ENCODE measurements at places on chromosomes 4 and X.

DNA sequence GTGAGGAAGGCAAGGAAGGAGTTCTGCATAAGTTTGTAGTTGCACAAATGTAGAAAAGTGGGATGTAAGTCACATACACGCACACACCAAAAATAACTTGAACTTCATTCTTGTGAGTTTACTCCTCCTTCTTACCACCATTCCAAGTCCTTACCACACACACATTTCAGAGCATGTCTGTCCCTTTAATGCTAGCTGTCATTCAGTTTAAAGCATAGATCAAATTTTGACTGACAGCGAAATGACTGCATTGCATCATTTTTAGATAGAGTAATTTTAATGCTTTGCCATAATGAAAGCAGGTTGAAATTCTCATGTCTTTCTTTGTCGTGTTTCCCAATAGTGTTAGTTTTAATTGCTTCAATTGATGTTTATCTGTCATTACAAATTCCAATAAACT lies 629.6 kb upstream of the HTR2C start:
- DNase-seq = no peak

DNA sequence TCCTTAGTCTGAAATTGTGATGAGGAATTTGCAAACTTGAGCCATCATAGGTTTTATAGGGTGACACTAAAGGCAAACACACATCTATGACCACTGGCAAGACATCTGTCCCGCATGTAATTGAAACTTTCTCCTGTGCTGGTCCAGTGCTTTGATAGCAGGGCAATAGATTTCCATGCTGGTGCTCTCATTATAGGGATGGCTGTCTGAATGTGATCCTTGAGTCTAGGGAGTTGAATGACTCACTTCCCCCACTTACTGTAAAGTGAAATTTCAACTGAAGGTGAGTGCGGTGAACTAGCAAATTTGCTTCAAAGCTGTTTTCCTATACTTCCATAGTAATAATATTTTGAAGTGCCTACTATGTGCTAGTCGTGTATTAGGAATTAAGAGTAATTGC lies 1630.0 kb downstream of the STIM2 start:
- DNase-seq = no peak

- no peak for DNase-seq
Measured at GRCh38 chrX:150623583-150623982, 55.2 kb downstream of the MTM1 start.

DNA sequence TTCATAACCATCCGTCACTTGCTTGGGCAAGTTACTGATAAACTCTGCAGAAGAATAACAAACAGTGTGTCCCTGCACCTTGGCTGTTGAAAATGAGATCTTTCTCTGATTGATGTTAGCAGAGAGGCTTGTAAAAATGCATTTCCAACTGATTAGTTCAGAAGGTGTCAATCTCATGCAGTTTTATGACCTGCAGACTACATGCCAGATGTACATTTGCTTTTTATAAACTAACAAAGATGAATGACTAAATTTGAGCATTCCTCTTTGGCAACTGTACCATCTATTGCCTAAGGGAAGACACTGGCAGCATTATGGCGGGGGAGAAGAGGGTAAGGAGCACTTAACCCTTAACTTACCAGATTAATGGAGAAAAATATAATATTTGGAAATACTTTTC lies 192.8 kb downstream of the DCTD start:
- peak; percentile 38 for DNase-seq

- DNase-seq = no peak
Measured at GRCh38 chrX:125219852-125220251, 99.8 kb upstream of the TEX13C start.

- DNase-seq = no peak
Measured at GRCh38 chr4:185742766-185743165, 69.2 kb downstream of the SORBS2 start.

DNA sequence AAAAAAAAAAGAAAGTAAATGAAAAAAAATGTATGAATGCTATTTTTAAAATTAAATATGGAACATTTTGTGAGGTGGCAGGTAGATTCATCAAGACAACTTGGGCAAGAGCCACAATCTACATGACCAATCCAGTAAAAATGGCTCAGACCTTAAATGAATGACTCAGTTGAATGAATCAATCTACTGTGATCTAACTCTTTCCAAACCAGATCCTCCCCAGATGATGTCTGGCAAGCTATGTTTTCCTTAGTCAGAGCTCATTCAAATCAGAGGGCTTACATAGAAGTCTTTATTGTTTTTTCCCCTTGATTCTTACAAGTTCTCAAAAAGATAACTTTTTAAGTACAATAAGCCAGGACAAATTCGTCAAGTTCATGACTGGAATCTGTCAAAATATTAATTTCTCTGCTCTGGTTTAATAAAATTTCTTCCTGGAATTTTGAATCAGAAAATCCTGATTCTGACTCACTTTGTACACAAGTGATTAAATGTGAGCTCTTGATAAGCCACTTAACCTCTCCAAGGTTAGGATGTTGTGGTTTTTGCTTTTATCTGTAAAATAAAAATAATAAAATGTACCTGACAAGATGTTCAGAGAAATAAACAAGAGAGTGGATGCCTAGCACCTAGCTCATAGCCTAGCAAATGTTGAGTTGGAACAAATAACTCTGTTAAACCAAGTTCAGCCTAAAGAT lies 105.6 kb upstream of the SMIM31 start:
- DNase-seq = peak; percentile 62

- no peak for DNase-seq
Measured at GRCh38 chr4:8177552-8177951, 18.9 kb upstream of the ABLIM2 start.

Data from fibroblast of skin of right quadriceps (primary cell).